Progenitor cell of endocrine pancreas (in vitro differentiated cells): ENCODE measurements at places on chromosomes 5 and 9.

DNA sequence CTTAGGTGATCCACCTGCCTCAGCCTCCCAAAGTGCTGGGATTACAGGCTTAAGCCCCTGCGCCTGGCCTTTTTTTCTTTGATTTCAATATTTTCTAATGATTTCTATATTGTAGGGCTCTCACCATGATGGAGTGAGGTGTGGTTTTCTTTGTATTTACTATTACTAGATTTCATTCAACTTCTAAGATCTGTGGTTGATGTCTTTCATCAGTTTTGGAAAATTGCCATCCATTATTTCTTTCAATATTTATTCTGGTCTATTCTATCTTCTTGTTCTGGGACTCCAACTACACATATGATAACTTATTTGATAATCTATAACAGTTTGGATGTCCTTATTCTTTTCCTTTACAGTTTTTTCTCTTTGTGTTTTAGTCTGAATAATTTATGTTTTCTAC, 31.9 kb downstream of the FBXO4 start:
- no peak for DNase-seq

- DNase-seq, result no peak
Measured at GRCh38 chr9:73541923-73542322, 390.3 kb downstream of the ANXA1 start.

DNA sequence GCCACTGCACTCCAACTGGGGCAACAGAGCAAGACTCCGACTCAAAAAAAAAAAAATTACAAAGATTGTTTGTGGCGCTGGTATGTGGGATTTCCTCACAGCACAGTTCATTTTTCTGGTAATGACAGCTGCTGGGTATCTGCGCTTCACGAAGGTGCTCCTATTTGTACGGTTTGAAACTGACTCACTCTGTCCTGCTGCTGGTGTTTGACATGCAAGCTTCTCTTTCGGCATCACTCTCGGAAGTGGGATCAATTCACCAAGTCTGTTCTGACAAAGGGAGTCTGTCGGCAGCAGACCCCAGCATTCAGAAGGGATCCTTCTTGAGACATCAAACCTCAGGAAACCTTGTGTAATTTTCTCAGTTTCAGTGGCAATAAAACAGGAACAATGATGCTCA, 26.3 kb downstream of the MAML1 start:
- no peak for DNase-seq

GRCh38 chr9:128091144-128091543, 23.1 kb downstream of the SLC25A25 start:
- no peak for DNase-seq

- no peak for DNase-seq
Measured at GRCh38 chr5:91179018-91179417, 204.1 kb downstream of the ARRDC3 start.
